ENCODE measurements at places on chromosomes 4 and X.

GRCh38 chrX:80181079-80181478 is 166.5 kb downstream of the TBX22 start:
- DNase-seq, result no peak

DNA sequence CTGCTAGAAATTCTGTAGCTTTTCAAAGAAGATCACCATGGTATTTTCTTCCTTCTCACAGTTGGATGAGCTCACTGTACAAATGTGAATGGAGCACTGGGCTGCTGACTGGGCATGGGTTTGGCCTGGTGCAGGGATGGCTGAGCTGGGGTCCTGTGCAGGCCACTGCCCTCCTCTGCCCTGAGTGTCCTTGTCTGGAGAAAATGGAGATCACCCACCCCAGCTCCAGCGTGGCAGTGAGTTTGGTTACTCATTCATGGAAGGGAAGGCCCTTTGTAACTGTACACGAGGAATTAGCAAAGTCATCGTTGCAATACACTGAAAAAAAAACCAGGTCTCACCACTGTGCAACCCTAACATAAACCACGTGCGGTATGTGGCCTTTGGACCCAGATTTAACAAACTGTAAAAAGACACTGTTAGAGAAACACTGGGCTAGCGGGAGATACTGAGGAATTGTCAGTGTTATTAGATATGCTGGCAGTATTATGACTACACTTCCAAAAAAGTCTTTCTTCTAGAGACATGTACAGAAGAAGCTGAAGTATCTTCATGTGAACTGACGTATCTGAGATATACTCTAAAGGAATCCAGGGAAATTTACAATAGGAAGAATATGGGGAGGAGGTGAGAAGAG is 16.1 kb upstream of the TBC1D14 start:
- DNase-seq, result no peak

GRCh38 chrX:42000836-42001235 is 77.5 kb upstream of the CASK start:
- no peak for DNase-seq

GRCh38 chr4:13920901-13921300 is 293.4 kb upstream of the BOD1L1 start:
- DNase-seq, result no peak

Measured in globus pallidus (tissue), 1 donor.